ENCODE measurements at places on chromosomes 16 and 17.

DNA sequence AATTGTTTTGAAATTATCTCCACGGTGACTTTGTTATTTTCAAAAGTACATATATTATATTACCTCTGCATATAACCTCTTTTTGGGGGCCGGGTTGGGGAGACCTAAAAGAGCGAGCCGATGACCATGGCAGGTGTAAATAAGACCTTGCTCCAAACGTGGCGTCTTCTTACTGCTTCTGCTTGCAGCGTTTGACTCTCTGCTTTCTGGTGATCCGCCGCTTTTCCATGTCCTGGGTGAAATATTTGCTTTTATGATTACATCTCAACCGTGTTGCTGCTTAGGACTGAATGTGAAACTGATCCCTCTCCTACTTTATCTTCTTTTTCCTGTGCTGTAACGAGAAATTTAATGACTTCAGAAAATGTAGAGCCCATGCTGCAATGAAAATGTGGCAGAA is 18.1 kb downstream of the ATMIN start:
- DNase-seq, result no peak

GRCh38 chr17:59671386-59671785 is 35.8 kb downstream of the PTRH2 start:
- DNase-seq, result no peak

- DNase-seq, result no peak
Measured at GRCh38 chr16:87149051-87149450, 168.1 kb downstream of the C16orf95 start.

GRCh38 chr16:20424129-20424866 is 15.0 kb downstream of the ACSM5 start:
- no peak for DNase-seq

DNA sequence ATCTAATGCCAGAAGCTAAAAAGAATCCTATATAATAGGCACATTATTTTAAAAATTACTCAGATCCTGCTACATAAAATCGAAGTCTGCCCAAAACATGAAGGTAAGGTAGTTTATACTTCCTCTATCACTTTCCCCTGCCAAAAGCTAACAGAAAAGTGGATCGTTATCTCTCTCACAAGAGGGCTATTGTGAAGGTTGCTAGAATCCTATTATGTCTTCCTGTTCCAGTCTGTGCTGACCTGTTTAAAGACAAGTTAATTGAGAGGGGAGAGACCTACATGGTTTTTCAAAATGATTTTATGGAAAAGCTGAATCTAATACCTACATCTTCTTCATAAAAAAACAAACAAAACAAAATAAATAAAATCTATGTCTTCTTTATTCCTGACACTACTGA is 1410.9 kb upstream of the CDH8 start:
- DNase-seq, result no peak

GRCh38 chr17:71203953-71204352 is 916.9 kb upstream of the SOX9 start:
- DNase-seq, result no peak

DNA sequence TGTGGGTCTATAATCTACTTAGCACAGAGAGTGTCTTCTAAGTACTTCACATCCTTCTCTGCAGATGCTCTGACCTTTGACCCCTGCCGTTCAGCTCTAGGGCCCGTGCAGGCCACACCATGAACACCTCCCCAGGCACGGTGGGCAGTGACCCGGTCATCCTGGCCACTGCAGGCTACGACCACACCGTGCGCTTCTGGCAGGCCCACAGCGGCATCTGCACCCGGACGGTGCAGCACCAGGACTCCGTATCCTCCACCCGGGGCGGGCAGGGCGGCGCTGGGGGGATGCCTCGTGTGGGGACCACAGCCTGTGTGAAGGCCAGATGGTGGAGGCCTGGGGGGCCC is 686 bp downstream of the MLST8 start:
- no peak for DNase-seq

DNA sequence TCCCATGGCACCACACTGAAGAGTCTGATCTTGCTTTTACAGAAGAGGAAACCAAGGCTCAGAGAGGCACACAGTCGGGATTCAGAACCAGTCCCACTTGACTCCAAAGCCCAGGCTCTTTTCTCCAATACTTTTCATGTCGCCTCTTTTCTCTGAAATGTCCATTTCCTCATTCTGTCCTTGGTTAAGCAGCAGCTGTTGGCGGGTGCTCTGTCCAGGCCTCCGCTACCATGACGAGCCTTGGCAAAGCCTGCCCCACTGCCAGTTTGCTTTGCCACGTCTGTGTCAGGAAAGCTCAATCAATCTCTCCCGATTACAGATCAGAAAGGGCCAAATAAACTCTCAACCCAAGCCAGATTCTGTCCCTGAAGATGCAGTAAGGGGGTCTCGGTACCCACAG is 9.1 kb upstream of the CEP295NL start:
- DNase-seq, result no peak

DNA sequence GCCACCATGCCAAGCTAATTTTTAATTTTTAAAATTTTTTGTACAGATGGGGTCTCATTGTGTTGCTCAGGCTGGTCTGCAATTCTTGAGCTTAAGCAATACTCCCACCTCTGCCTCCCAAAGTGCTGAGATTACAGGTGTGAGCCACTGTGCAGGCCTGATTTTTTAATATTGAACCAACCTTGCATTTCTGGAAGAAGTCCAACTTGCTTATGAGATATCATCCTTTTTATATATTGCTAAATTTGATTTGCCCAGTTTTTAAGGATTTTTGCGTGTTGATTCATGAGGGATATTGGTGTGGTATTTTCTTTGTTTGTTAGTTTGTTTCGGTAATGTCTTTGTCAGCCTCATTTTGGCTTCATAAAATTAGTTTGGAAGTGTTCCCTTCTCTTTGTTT is 196.4 kb downstream of the SEC14L1 start:
- no peak for DNase-seq

DNA sequence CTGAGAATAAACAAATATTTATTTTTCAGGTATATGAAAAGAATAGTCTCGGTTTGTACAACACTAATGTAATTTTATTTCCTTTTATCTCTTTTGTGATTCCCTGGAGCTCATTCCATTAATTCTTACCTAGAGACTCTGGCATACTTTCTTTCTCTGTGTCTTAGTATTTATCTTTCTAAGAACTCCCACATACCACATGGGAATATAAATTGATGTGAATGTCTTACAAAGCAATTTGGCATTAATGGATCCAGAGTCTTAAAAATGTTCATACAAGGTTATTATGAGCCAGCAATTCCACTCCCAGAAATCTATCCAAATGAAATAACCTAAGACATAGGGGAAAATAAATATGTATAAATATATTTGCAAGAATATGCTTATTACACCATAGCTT is 202.7 kb downstream of the CDH11 start:
- DNase-seq, result no peak

GRCh38 chr16:68732042-68732680 is 4.9 kb upstream of the CDH1 start:
- DNase-seq, result no peak

DNA sequence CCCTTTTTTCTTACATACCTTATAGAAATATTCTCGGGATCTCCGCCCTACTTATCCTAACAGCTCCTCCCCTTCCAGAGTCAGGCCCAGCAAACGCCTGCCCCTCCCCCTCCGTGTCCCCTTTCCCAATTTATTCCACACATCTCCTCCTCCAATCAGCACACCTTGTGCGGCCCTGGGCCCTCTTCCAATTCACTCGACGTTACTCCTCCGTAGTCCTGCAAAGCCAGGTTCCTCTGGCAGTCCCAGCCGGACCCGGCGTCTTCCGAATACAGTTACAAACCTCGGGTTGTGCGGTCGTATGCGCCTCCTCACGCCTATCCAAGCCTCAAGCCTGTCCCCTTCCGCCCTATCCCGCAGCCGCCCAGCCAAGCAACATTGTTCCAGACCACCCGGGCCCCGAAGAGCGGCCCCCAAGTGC is 677 bp downstream of the CBX1 start:
- DNase-seq, result no peak

DNA sequence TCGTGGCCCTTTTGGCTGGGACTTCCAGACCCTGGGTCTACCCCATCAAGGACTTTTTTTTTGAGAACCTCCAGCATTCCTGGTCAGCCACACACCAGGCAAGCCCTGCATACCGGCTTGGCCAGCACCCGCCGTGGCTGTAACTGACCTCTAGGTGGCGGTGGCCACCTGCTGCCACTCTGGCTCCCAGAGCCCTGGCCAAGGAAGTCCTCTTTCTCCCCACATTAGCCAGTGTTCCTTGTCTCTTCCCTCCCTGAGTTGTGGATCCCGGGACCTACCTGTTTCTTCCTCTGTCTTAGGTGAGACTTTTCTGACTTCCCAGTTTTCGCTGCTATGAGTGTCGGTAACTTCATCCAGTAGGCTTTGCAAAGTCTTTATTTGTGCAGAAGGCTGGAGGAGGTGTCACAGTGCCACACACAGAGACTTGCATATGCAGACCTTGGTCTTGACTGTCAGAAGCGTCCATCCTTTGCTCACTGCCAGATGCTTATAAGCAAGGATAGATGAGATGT is 348.3 kb downstream of the CPPED1 start:
- peak; percentile 23 for DNase-seq

GRCh38 chr16:22014271-22014873 is 6.5 kb downstream of the MOSMO start:
- no peak for DNase-seq

DNA sequence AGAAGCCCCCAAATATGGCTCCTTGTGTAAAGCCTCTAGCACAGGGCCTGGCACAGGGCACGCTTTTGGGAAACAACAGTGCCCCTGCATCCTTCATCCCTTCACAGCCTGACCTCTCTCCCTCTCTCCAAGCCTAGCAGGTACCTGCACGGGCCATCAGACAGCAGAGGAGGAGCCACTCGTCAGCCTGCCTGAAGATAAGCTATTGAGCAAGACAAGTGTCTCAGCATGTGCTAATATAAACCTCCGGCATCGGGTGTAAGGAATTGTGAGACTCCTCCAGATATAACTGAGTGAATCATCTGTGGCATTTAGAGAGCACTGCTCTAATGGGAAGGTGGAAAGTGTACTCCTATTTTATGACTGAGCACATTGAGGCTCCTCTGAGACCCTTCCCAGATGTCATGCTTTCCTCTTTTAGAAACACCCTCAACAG is 38.3 kb downstream of the TBX4 start:
- no peak for DNase-seq

DNA sequence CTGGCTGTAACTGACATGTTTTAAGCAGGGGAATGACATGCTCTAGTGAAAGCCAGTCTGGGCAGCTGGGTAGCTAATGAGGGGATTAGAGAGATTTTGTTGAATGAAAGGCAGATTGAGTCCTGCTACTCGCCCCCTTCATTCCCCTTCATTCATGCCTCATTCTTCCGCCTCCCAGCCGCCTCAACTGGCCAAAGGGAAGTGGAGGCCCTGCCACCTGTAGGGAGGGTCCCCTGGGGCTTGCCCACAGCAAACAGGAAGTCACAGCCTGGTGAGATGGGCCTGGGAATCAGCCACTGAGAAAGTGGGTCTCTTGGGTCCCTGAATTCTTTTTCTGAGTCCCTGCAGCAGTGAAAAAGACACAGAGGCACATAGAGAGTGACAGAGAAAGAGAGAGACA is 1.1 kb upstream of the CD19 start:
- DNase-seq, result no peak

DNA sequence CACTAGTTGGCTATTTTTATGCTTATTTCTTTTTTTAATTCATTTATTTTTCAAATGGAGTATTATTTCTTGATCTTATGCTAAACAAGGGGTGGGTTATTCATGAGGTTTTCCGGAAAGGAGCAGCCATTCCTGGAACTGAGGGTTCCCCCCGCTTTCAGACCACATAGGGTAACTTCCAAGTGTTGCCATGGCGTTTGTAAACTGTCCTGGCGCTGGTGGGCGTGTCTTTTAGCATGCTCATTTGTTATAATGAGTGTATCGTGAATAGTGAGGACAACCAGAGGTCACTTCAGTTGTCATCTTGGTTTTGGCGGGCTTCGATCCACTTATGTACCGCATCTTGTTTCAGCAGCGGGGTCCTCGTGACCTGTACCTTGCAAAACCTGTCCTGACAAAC is 29.6 kb upstream of the ASGR2 start:
- no peak for DNase-seq

DNA sequence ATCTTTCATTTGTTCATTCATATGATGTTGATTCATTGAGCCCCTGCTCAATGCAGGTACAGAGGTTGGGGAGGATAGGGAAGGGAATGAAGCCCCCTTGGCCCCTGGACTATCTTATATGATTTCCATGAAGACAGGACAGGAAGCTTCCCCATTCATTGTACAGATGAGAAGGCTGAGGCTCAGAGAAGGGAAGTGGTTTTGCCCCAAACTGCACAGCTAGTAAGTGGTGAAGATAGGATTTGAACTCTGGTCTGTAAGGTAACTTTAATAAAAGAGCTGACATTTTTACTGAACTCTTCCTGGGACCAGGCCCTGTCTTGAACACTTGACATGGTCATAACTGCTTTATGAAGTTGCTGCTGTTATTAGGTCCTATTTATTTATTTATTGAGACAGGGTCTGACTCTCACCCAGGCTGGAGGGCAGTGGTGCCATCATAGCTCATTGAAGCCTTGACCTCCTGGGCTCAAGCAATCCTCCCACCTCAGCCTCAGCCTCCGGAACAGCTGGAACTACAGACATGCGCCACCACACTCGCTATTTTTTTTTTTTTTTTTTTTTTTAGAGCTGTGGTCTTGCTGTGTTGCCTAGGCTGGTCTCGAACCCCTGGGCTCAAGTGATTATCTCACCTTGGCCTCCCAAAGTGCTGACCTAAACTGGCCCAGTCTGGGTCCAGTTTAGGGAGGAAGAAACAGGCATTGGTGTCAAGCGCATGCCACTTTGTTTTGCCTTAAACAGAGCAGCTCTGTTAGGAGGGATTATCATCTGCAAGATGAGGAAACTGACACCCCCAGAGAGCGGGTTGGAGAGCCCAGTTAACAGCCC is 5.0 kb downstream of the CTF1 start:
- DNase-seq, result no peak

- DNase-seq, result no peak
Measured at GRCh38 chr16:1785846-1786170, 3.0 kb downstream of the NUBP2 start.

DNA sequence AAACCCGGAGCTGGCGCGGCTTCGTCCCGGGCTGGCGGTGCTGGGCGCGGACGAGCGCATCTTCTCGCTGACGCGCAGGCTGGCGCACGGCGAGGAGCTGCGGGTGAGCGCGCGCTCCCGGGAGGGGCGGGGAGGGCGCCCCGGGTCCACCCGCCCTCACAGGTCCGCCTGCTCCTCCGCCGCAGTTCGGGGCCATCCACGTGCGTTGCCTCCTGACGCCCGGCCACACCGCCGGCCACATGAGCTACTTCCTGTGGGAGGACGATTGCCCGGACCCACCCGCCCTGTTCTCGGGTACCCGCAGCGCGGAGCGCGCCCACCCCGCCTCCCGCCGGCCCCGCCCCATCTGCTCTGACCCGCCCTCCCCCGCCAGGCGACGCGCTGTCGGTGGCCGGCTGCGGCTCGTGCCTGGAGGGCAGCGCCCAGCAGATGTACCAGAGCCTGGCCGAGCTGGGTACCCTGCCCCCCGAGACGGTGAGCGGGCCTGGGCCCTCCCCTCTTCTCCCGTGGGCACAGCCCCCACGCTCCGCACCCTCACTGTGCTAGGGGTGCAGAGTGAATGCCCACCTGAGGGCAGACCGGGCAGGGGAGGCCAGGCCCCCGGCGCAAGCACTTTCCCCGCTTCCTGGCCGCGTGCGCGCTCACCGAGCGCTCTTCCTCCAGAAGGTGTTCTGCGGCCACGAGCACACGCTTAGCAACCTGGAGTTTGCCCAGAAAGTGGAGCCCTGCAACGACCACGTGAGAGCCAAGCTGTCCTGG is 1.4 kb downstream of the HAGHL start:
- peak; percentile 71 for DNase-seq

GRCh38 chr17:18860161-18860972 is 2.4 kb downstream of the PRPSAP2 start:
- peak; percentile 15 for DNase-seq

Measured in stimulated activated naive CD8-positive, alpha-beta T cell treated with anti-CD3 and anti-CD28 coated beads, Interleukin-15, amount 100 ng/mL, for 72 hours (primary cell).